ENCODE measurements at places on chromosomes 16 and 17.

DNA sequence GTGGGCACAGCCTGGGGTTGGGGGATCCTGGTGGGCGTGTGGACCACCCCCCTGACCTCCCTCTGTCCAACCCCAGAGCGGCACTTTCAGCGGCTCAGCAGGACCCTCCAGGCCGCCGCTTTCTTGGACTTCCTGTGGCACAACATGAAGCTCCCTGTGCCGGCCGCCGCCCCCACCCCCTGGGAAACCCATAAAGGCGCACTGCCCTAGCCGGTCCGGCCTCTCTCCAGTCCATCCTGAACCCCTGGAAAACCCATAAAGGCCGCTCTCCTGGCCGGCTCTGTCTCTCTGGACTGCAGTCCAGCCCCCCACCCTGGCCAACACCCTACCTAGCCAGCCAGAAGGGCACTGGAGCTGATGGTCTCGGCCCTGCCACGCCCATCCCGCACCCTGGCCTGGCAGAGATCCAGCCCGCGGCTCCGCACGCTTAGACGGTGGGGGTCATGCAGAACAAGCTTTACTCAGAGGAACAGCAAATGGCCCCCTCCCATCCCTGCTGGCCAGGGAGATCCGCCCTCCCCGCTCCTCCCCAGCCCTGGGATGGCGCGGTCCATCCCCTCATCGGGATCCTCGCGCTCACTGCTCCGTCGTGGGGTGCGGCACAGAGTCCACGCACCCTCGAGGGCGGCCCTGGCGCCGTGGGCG, 2.7 kb downstream of the NOXO1 start:
- DNase-seq: no peak

DNA sequence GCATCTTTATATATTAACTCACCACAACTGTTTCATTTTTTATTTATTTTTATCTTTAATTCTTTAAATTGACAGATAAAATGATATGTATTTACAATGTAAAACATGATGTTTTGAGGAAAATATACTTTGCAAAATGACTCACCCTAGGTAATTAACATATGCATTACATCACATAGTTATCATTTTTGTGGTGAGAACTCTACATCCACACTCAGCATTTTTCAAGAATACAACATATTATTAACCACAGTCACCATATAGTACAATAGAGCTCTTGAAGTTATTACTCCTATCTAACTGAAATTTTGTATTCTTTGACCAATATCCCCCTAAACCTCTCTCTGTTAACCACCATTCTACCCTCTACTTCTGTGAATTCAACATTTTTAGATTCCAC, 194.7 kb upstream of the KIF2B start:
- DNase-seq: no peak

DNA sequence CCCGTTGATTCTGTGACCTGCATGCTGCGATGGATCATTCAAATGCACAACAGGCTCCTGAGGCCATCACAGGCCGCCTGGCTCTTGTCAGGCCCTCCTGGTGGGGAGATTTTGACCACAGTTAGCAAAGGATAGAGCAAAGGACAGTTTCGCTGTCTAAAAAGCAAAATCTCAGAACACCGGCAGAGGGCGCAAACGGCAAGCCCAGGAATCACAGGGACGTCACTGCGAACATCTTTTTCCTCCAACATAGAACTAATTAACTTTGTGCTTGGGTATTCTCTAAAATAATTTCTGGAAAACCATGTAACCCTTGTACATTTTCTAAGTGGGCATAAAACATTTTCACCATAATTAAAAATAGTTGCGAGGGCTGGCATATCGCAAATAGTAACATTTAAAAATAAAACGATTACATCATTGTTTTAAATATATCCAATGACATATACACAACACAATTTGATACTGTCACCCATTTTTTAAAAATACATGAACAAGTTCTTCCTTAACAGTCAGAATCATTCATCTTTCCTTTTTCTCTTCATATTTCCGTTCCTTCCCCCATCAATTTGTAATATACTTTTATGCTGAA, 19.7 kb upstream of the SLC47A1 start:
- peak; percentile 72 for DNase-seq

DNA sequence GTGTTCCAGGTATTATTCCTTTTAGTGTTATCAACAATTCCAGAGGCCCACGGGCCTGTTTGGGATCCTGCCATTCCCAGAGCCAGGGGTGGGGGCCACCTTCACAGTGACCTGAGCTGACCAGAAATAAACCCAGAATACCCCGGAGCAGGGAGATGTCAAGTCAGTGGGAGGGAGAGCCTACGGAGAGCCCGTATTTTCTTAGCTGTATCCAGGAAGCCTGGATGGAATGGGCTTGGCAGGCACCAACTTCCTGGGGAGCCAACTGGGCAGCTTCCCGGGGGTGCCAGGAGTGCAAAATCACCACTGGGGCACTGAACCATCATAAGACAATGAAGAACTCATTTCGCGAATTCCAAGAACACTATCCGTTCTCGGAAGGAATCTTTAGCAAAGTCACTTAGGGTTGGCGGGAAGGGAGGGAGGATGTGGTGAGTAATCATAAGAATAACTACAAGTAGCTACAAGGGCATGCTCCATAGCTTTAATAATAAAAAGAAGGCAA, 13.2 kb upstream of the MRTFB start:
- DNase-seq: no peak

DNA sequence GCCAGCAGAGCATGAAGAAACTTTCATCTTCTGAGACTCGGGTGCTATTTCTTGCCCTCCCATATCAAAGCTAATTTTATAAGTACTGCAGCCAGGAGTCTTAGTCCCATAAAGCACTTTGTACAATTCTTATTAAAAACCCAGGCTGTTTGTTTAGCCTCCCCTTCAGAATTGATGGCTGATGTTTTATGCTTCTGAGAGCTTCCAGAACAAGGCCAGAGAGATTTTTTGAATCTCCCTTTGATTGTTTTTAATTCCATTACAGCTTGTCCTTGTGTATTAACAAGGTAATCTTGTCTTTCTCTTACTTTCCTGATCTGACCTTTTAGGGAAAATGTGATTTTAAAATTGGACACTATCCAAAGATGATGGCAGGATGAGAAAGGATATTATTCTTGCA, 16.3 kb downstream of the COQ7 start:
- DNase-seq: no peak

- DNase-seq: no peak
Observed at GRCh38 chr16:56977216-56977615, 12.1 kb upstream of the NLRC5 start.

- DNase-seq: no peak
Observed at GRCh38 chr17:74760404-74761105, 12.1 kb downstream of the NHERF1 start.

GRCh38 chr17:80769516-80769915, 222.1 kb upstream of the CHMP6 start:
- DNase-seq: no peak

DNA sequence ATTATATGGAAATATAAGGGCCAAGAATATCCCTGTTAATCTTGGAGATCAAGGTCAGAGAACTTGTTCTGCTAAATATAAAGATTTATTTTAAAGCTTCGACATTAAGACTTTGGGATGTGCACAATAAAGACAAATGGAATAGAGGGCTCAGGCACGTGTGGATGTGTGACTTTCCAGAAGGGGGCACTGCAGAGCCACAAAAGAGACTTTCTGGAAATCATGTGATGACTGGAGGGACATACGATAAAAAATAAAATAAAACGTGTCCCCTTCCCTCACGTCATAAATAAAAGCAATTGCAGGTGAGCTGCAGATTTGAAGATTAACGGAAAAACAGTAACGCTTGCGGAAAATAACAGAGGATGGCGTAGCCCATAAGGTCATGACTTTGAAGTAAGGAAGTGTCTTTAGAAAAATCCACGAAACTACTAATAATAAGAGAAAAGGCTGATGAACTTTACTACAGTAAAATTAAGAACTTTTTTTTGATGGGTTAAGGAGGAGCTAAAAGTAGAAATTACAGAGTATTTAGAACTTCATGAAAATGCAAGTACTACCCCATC, 9.4 kb upstream of the ENGASE start:
- DNase-seq: no peak

GRCh38 chr16:5693426-5693825, 595.8 kb upstream of the EEF2KMT start:
- no peak for DNase-seq

- DNase-seq: no peak
Observed at GRCh38 chr17:33874617-33875060, 380.4 kb upstream of the CCL2 start.

DNA sequence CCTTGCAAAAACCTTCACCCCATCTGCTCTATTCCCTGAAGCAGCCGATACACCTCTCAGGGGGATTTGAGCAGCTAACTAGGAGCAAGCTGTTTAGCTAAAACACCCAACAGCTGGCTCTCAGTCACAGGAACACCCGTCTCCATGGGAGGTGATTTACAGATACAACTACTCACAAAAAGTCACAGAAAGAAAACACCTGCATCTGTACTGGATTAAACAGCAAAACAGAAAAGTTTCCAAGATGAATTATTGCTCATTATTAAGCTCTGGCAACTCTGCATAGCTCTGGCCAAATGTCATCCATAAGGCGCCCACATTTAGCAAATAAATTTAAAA, 22.3 kb downstream of the GJC1 start:
- no peak for DNase-seq

GRCh38 chr16:78552106-78552675, 452.7 kb downstream of the WWOX start:
- no peak for DNase-seq

- DNase-seq: peak; percentile 91
Observed at GRCh38 chr17:36629252-36629847, 28.0 kb downstream of the MRM1 start.

DNA sequence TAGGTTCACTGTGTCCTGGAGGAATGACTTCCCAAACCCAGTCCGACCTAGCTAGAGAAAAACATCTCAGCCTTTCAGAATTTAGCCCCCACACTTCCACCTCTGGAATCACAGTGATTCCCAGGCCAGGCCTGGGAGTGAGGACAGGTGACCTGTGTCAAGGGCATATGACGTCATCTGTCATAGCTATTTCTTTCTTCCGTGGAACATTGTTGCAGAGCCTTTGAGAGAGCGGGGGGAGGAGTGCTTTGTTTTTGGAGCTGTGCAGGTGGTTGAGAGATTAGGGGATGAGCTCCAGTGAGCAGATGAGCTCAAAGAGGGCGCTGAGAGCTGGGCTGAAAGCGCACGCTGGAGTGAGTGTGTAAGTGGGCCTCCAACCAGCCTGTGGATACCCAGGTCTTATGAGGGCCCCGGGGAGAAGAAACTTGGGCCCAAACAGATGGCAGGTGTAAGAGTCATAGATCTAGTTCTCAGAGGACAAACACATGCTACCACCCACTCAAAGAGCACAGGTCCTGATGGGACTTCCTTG, 344.8 kb downstream of the SNX29 start:
- no peak for DNase-seq

- DNase-seq: no peak
Observed at GRCh38 chr16:29983420-29984136, 9.9 kb downstream of the TAOK2 start.

DNA sequence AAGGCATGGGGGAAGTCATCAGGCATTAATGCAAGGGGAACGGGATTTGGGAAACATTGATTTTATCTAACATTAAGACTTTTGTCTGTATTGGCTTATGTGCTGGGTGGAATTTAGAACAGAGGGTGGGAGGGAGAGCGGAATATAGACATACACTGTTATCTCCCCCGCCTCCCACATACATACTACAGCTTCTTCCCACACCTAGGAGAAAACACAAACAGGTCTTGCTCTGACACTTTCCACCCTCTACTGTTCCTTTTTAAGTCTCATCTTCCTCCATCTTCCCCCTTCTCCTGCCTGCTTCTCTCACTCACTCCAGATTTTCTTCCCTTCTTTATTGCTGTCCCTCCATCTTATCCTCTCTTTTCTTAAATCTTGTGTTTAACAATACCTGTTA, 425 bp downstream of the OR4D1 start:
- DNase-seq: no peak

DNA sequence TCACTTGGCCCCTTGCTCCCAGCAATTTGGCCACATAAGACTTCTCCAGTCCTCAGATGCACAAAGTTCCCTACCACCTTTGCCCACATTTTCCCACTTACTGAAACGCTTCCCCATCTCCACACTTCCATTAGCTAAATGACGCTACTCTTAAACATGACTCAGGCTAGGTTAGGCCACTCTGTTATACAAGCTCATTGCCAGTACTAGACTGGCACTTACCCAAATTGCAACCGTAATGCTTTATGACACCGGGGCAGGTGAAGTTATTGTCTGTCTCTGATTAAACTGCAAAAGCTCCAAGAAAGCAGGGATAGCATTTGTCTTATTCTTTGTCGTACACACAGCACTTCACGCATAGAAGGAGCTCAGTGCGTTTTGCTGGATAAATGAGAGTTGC, 29.2 kb downstream of the ASPA start:
- no peak for DNase-seq

- no peak for DNase-seq
Observed at GRCh38 chr17:17696882-17697633, 15.8 kb downstream of the RAI1 start.

- no peak for DNase-seq
Observed at GRCh38 chr16:11165349-11165748, 90.7 kb downstream of the SOCS1 start.

DNA sequence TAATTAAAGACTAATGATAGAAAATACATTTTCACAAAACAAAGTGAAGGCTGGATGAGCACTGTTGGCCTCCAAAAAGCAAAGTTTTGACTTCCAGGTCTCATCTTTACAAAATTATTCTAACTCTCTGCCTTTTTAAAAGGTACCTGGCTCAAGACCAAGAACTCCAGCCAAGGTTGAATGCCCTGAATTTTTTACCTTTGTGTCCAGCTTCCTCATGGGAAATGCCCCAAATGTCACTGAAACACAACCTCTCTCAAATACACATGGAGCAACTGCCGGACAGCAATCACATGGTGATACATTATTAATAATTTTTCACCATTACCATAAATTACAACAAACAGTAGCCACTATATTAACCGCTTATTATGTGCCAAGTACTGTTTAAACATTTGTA, 32.2 kb downstream of the ADAMTS18 start:
- no peak for DNase-seq

GRCh38 chr16:85357924-85358505, 245.7 kb upstream of the CIBAR2 start:
- no peak for DNase-seq

GRCh38 chr16:1094124-1094479, 1.9 kb downstream of the C1QTNF8 start:
- no peak for DNase-seq

- DNase-seq: no peak
Observed at GRCh38 chr17:82240506-82241182, 11.8 kb downstream of the SLC16A3 start.

DNA sequence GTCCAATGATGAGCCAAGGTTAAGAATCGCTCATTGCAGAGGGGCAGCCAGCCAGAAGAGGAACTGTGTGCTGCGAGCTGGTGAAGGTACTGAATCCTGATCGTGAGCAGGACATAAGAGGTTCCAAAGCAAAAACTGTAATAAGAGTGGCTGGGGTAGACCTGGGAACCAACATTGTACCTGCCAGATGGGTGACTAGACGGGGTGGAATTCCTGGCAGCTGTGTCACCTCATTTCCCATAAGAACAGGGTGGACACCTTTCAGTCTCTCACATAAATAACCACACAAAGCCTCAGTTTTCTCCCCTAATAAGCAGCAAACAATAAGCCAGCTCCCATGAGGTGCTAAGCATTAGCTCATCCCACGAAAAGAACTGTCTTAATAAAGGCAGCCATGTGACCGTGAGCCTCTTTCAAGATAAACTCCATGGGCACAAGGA, 290.3 kb downstream of the SOX9 start:
- peak; percentile 87 for DNase-seq

GRCh38 chr17:39632153-39632941, 4.6 kb upstream of the STARD3 start:
- DNase-seq: no peak
